Stimulated activated CD4-positive, alpha-beta T cell treated with anti-CD3 and anti-CD28 coated beads, Interleukin-1b, Interleukin-23, amount 100 ng/mL, for 1 hour (primary cell): ENCODE measurements at places on chromosomes 5 and 9.

- DNase-seq, result no peak
Measured at GRCh38 chr5:146306838-146307237, 31.8 kb upstream of the POU4F3 start.

GRCh38 chr5:118902656-118903438 lies 85.5 kb downstream of the DTWD2 start:
- DNase-seq, result no peak

- no peak for DNase-seq
Measured at GRCh38 chr5:72451741-72452505, 55.3 kb downstream of the ZNF366 start.

GRCh38 chr5:59769832-59770231 lies 123.7 kb downstream of the PDE4D start:
- DNase-seq, result no peak

GRCh38 chr9:99351647-99352046 lies 129.6 kb downstream of the SEC61B start:
- no peak for DNase-seq

DNA sequence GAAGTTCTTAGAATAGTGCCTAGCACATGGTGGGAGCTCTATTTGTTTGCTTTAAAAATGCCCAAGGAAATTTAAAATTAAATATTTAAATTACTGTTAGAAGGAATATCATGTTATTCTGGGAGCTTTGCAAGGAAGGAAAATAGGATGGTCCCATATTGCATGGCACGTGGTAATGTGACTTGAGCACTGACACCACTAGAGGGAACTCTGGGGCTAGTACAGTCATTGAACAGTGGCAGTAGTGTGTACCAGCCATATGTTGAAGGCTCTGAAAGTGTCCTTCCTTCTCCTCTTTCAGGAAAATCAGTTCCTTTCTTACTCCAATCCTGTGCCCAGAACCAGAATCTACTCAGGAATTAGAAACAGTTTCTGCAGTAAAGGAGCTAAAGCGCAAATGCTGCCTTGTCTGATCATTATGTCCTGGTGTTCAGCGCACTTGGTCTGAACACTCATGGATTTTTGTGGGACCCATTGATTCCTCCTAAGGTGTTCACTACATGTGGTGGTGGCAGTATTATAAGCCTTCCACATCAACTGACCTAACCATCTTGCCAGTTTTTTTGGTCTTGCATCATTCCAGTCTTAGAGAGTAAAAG lies 54.1 kb downstream of the GDA start:
- no peak for DNase-seq

- DNase-seq, result no peak
Measured at GRCh38 chr5:76099286-76099702, 16.1 kb downstream of the SV2C start.

GRCh38 chr9:76882686-76883085 lies 23.2 kb downstream of the PRUNE2 start:
- DNase-seq, result no peak

DNA sequence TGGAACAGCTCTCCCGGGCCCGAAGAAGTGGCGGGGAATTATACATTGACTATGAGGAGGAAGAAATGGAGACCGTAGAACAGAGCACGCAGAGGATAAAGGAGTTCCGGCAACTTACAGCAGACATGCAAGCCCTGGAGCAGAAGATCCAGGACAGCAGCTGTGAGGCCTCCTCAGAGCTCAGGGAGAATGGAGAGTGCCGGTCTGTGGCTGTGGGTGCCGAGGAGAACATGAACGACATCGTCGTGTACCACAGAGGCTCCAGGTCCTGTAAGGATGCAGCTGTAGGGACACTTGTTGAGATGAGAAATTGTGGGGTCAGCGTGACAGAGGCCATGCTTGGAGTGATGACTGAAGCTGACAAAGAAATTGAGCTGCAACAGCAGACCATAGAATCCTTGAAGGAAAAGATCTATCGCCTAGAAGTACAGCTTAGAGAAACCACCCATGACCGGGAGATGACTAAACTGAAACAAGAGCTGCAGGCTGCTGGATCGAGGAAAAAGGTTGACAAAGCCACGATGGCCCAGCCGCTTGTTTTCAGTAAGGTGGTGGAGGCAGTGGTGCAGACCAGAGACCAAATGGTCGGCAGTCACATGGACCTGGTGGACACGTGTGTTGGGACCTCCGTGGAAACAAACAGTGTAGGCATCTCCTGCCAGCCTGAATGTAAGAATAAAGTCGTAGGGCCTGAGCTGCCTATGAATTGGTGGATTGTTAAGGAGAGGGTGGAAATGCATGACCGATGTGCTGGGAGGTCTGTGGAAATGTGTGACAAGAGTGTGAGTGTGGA lies 129.5 kb upstream of the DMRT1 start:
- no peak for DNase-seq

GRCh38 chr9:90423661-90424193 lies 218.9 kb downstream of the DIRAS2 start:
- DNase-seq, result no peak

DNA sequence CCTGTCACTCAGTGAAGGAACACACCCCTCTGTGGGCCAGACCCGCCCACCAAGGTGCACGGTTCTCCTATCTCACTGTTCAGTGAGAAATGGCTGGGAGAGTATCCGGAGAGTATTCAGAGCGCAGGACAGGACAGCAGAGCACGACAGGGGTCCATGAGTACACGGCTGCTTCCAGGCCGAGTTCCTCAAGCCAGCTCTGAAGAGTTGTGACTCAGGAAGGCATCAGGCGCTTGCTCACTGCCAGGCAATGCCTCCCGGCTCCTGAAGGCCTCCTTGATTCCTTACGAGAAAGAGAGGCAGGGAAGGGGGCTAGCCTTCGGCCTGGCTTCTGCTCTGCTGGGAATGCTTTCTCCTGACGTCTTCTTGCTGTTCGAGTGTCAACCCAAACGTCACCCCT lies 132.1 kb upstream of the PPP1R26 start:
- DNase-seq, result no peak

- no peak for DNase-seq
Measured at GRCh38 chr5:91211997-91212713, 171.0 kb downstream of the ARRDC3 start.

GRCh38 chr5:95956021-95956899 lies 5.4 kb downstream of the ELL2 start:
- DNase-seq, result no peak

GRCh38 chr9:129774791-129775447 lies 22.1 kb upstream of the PTGES start:
- DNase-seq, result no peak

GRCh38 chr9:89923961-89924504 lies 319.2 kb downstream of the GADD45G start:
- no peak for DNase-seq

- no peak for DNase-seq
Measured at GRCh38 chr9:108845507-108845906, 10.3 kb downstream of the ACTL7B start.

DNA sequence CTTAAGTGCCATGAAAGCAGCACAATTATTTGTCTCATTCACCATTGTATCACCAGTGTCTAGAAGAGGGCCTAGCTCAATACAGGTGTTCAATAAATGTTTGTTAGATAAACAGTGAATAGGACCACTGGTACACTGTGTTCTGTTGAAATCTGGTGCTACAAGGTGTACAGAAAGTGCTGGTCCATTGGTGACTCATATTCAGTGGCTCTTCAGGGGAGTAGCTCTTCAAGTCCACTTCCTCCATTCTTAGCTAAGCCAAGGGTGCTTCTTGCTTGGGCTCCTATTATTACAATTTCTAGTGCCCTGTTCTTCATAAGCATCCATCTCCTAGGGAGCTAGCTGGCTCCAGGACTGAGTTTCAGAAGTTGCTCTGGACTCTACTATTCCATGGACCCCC lies 6.4 kb upstream of the FCHO2 start:
- no peak for DNase-seq

- DNase-seq, result no peak
Measured at GRCh38 chr5:93596310-93596675, 13.3 kb downstream of the NR2F1 start.

GRCh38 chr9:101028346-101029314 lies at the start of gene PLPPR1:
TSS of gene PLPPR1 (plus strand) at chr9:101028727.
- no peak for DNase-seq

DNA sequence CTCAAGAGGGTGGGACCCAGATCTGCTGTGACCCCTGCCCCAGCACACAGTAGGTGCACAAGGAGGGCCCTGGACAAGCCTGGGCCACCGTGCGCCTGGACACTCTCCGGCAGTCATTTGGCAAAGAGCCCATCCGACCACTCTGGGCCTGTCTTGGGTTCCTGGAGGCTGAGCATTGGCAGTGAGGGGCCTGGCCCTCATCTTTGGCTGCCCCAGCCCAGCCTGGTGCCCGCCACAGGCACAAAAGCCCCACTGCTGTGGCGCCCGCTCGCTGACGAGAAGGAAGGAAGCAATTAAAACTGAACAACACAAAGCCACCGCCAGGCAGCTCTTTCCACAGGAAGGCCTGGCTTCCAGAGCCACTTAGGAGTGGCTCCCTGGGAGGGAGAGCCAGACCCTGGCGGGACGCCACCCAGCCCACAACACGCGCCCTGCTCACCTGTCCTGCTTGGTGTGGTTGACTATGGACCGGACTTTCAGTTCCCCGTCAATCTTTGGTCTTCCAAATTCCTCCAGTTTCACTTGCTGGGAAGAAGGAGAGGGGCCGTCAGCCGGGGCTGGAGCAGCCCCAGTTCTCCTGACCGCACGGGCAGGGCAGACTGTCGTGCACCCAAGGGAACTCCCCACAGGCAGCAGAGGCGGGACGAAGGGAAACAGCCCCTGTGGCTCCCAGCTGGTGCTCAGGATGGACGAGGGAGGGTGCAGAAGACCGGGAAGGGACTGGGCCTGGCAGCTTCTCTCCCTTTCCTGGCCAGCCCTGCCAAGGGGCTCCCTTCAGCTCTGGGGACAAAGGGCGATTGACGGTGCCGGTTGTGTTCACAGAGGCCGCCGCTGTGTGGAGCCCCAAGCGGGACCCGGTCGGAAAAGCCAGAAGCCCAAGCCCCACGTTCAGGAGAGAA lies 50.9 kb upstream of the SARDH start:
- DNase-seq, result no peak

DNA sequence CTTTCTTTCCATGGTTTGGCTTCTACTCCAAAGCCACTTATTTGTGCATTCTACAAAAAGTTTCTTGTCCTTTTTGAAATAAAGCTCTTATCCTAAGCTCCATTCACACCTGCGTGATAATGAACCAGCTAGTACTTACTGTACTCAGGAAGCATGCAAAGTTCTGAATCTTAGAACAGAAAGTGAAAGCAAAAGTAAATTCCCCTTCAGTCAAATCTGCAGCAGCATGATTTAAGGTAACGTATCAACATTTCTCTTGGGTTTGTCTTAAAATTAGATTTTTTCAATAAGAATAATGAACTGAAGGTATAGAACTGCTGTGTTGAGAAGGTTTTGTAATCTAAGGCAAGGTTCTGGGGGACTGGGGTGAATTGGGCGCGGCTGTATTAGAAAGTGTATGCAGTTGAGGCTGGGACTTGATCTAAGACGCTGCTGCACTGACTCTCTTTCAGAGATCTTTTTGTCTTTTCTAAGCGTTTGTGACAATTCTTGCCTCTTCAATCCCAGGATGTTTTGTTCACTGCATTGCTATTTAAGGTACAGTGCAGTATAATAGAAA lies at the start of gene ERAP2:
ERAP2 (plus strand) TSS at position 209 of the 559 bp plus-strand sequence. CDS start 3,186 bp downstream, outside the sequence.
- DNase-seq, result no peak

- no peak for DNase-seq
Measured at GRCh38 chr9:81609782-81610739, 79.3 kb downstream of the TLE1 start.

- no peak for DNase-seq
Measured at GRCh38 chr5:153552886-153553285, 62.4 kb downstream of the GRIA1 start.

DNA sequence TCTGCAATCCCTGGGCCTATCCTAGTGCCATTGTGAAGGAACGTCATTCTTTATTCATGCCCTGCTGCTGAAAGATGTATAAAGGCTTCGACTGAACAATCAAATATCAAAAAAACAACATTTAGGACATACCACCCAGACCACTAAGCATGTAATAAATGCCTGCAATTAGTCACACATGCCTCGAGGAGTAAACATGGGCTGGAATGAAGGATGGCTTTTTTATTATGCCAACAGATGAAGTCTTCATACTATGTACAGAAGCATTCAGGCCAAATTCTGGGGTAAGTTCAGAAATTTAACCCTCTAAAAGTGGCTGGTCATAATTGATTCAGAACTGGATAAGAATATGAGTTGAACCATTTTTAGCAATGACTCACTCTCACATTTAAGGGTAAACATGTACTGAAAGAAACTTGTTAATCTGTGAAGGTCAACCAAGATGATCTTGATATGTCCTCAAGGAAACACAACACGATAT lies 38.1 kb downstream of the FAM240B start:
- DNase-seq, result no peak

DNA sequence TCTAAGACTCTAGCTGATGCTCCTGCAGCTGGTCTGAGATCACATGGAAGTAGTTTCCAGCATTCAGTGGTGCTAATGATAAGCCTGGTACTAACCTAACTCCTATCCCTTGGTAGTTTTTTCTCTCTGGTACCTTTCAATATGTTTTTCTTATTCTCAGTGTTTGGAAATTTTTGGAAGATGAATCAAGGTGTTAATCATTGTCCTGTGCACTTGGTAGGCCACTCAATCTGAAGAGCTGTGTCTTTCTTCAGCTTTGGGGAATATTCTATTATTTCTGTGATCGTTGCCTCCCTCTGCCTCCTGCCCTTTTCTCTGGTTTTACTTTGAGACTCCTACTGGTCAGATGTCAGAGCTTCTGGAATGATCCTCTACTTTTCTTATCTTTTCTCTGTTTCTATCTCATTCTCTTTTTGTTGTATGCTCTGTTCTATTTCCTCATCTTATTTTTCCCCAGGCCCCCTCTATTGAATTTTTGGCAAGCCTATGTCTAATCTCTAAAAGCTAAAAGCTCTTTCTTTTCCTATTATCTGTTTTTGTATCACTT lies 136.8 kb downstream of the APBA1 start:
- no peak for DNase-seq

GRCh38 chr5:119022017-119022745 lies 33.8 kb upstream of the DTWD2 start:
- no peak for DNase-seq

DNA sequence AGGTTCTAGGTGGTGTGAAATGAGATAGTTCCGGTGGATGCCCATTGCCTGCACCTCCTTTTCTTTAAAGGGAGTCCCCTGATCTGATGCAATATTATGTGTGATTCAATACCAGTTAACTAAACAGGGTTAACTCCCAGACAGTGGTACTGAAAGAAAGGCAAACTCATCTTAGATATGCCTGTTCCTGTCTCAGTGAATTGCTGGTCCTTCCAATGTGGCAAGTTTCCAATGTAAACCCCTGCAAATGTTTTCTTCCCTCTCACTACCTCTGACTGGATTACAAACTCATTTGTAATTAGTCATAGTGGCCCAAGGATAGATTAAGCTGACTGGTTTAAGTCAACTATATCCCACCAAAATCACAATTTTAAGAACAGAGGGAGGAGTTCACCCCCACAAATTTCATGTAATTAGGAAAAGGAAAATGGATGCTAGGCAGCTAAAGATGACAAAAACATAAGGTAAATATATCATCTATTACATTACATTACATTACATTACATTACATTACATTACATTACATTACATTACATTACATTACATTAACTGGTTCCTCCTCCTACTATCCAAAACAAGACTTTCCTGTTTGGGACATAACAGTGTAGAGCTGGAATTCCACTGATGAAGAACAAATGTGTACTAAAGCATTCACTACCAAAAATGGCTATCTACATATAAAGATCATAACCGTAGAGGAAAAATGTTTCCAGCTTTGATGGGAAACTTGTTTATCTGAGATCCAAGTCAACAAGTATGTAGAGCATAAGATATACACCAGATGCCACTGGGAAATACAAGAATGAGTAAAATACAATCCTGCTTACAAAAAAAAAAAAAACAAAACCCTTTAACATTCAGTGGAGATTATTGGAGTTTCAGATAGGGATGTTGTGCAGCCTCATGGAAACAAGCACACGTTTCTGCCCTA lies 121.5 kb upstream of the SNX2 start:
- no peak for DNase-seq

GRCh38 chr5:114010362-114010761 lies 351.5 kb upstream of the KCNN2 start:
- DNase-seq, result no peak
